ENCODE measurements at places on chromosomes 12 and 14. TPM values are rescaled to one million over a fixed set of nuclear protein-coding genes. Genes with fewer than 3 reads are reported as not detected.

Gene OVCH1
- total RNA-seq, result not detected

Gene GARIN6
- total RNA-seq, result not detected

DNA sequence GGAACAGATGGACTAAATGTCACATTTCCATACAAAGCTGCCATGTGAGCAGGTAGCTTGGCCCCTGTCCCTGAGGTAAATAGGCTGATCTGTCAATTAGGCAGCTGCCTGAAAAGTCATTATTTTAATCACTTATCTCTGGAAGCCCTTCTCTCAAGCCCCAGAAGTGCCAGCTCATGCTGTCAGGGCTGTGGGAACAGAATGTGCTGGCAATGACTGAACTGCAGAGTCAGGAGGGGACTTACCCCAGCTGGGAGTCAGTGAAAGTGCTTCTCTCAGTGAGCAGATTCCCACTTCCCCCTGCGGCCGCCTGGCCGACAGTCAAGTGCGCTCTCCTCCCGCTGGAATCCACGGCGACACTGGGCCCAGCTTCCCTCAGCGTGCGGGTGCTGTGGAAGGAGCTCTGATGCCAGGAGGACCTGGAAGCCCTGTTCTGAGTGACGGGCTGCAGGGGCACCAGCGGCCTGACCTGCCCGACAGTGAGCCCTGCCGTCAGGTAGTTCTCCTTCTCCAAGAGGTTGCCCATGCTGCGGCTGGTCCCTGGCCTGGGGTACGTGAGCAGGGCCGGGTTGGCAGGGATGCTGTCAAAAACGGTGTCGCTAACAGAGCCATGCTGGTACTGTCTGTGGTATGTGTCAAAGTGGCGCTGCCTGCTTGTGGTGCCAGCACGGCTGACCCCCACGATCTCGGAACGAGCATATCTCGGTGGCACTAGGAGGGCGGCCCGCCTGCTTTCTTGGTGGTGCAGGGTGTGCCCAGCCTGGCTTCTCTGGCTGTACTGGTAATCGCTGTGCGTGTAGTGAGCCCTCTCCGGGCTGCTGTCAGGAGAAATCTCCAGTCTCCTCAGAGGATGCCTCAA, 18.7 kb downstream of the PKP2 start:
- no peak overlapping the region for H3K27ac ChIP-seq
- DNase-seq, result no peak
- H3K4me1 ChIP-seq, result no peaks in the 10 kb centered on the region

DNA sequence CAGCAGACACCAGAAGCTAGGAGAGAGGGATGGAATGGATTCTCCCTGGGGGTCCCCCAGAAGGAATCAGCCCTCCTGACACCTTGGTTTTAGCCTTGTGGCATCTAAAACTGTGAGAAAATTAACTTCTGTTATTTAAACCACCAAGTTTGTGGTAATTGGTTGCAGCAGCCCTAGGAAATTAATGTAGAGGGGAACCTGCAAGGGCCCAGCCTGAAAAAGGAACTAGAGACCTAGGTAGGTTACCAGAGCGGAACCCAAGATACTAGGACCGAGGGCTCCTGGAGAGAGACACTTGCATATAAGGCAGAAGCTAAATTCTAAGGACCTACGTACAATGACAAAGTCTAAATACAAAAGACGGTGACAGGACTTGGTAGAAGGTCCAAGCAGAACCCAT, 8.1 kb upstream of the DENND5B start:
- H3K36me3 ChIP-seq, result no peaks in the 10 kb centered on the region
- H3K4me1 ChIP-seq, result no peaks in the 10 kb centered on the region
- H3K27me3 ChIP-seq, result peaks cover 29% of the 10 kb centered on the region

- H3K36me3 ChIP-seq, result peaks cover 2% of the 10 kb centered on the region
- DNase-seq, result no peak
- peaks cover 6% of the 10 kb centered on the region for H3K4me1 ChIP-seq
- H3K27me3 ChIP-seq, result peaks cover 54% of the 10 kb centered on the region
- H3K4me3 ChIP-seq, result no peak overlapping the region
These were observed 8.2 kb upstream of the CHURC1 start for GRCh38 chr14:64906022-64906421.
